ENCODE measurements at places on chromosomes 16 and 17.
A peak's percentile ranks its signal among the peaks of the same experiment; 100 is the strongest.

DNA sequence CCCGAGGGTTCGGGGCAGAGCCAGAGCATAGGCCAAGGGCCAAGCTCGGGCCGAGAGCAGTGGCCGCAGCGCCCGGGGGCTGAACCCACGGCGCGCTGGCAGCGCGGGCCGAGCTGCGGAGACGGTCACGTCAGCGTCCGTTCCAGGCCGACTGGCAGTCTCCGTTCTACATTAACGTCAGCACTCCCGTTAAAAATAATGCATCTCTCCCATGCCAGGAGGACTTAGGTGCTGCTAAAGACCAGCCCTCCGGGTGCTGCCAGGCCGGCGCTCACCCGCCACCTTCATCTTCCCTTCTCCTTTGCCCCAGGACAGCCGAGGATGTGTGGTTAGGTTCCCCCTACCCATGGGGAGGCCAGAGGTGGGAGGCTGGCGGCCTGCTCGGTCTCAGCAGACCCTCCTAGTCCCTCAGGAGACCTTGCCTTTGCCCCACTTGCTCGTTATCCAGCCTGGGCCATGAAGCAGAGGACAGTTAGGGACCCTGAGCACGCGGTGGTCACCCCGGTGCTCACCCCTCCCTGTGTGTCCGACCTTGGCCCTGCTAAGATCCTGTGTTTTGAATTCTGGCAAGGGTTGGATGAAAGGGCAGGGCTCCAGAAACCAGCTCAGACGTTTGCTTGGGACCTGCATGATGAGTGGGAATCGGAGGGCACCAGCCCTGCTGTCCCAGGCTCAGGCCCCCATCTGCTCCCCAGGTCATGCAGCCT is 572 bp downstream of the MPG start:
- DNase-seq: peak; percentile 19

DNA sequence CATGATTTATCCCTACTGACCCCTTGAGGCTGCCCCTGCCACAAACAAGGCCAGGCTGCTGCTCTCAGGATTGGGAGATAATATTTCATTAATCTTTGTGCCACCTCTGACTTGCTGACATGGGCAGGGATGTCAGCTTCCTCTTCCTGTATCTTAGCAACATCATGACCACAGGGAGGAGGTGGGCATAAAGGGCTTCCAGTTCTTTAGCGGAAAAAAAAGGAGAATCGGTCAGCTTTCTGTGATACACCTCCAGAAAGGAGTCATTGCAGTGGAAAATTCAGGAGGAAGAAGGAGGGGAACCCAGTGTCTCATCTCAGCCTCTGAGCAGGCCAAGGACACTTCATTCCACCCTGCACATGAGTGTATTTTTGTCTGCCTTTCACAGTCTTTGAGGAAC is 206.8 kb upstream of the SDK2 start:
- no peak for DNase-seq

DNA sequence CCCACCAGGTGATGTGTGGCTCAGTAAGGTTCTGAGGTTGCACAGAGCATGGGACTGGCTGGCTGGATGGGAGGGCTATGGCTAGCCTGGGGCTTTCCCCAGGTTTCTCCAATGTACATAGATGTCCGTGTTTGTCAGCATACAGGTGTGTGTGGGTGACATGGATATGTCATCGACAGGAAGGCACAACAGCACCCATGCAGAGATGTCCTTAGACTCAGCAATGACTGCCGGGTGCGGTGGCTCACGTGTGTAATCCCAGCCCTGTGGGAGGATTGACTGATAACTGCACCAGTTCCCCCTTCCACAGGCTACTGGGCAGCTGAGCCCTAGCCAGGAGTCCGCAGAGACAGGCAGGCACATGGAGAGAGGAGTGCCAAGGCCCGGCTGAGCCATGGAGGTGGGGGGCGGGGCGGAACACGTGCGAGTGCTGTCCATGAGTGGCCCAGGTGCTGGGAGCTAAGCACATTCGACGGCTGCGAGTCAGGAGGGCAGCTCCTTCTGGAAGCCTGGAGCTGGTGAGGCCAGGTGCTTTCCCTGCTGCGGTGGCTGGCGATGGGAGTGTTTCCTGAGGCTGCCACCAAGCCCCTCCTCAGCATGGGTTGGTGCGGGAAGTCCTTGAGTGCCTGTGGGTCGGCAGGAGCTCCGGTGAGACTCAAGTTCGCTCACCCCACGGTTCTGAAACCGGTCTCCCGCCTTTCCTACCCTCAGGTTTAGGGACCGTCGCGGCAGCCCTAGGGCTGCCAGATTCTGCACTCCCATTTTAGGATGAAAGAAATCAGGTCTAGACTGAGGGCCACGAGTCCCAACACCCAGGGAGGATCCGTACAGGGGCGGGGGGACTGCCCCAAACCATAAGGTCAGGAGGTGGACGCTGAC is 858 bp upstream of the ASPSCR1 start:
- DNase-seq: no peak

- no peak for DNase-seq
Observed at GRCh38 chr16:15037745-15038144, 18.1 kb downstream of the NTAN1 start.

DNA sequence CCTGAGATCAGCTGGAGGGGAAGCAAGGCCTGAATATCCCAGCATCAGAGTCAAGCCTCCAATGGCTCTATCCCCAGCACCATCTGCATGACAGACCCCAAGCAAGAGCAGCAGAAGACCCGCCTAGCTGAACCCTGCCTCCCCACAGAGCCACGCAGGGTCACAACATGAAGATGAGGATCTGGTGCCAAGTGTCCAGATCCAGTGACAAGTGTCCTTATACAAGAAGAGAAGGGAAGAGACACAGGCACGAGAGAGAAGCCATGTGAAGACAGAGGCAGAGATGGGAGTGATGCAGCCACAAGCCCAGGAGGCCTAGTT is 28.9 kb downstream of the TNFRSF13B start:
- DNase-seq: no peak

DNA sequence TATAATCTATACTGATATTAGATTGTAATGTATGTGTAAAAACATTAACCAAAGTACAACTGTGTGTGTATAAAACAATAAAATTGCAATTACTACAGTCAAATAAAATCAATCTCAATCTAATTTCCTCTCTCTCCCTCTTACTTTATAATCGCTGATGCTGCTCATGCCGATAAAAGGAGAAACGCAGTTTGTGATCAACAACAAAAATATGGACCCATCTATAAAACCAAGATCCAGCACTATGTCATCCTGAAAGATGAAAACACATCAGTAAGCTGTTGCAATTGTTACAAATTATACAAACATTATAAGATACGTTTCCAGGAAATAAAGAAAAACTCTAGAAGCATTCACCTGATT is 33.5 kb upstream of the ABCA6 start:
- DNase-seq: no peak

- DNase-seq: no peak
Observed at GRCh38 chr17:42422958-42423712, at the start of gene CAVIN1. Gene CAVIN1 (minus strand): TSS chr17:42423256. CDS start chr17:42423097, 159 bp downstream.

GRCh38 chr16:27316038-27316680 is 2.4 kb downstream of the IL4R start:
- DNase-seq: no peak

- no peak for DNase-seq
Observed at GRCh38 chr16:2769100-2769529, 8.0 kb downstream of the ELOB start.

DNA sequence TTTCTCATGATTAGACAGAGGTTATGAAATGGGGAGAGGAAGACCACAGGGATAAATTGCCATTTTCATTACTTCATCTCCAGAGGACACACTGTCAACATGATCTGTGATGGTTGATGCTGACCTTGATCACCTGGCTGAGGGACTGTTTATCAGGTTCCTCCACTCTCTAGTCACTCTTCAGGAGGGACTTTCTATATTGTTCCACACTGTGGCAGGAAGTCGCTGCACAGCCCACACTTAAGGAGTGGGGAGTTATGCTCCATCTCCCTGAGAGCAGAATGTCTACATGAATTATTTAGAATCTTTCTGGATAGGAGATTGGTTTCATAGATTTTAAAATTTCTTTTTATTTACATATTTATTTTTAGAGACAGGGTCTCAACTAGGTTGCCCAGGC is 46.7 kb downstream of the CYB5B start:
- no peak for DNase-seq

DNA sequence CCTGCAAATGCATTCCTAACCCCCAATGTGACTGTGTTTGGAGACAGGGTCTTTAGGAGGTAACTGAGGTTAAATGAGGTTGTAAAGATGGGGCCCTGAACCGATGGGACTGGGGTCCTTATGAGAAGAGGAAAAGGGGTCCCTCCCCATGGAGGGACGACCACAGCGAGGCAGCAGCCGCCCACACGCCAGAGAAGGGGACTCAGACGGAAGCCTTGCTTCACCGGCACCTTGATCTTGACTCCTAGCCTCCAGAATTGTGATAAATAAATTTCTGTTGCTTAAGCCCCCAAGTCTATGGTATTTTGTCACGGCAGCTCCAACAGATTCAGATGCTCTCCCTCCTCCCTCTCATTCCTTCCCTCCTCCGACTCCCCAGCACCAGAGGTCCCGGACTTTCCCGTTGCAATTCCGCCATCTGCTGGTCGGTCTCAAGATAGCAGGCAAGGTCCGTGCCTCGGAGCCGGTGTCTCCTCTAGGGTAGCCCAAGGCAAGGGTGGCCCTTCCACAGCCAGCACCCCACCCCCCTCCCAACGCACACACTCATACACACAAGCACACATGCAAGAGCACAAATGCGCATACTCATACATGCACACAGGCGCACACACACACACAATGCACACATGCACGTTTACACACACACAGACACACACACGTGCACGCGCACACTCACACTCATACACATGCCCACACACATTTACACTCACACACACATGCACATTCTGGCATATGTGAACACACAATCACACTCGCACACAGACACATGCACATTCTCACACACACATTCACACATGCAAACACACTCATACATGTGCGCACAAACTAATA is 23.1 kb upstream of the C16orf78 start:
- DNase-seq: peak; percentile 5

- DNase-seq: no peak
Observed at GRCh38 chr16:48540222-48540900, 69.6 kb downstream of the N4BP1 start.

DNA sequence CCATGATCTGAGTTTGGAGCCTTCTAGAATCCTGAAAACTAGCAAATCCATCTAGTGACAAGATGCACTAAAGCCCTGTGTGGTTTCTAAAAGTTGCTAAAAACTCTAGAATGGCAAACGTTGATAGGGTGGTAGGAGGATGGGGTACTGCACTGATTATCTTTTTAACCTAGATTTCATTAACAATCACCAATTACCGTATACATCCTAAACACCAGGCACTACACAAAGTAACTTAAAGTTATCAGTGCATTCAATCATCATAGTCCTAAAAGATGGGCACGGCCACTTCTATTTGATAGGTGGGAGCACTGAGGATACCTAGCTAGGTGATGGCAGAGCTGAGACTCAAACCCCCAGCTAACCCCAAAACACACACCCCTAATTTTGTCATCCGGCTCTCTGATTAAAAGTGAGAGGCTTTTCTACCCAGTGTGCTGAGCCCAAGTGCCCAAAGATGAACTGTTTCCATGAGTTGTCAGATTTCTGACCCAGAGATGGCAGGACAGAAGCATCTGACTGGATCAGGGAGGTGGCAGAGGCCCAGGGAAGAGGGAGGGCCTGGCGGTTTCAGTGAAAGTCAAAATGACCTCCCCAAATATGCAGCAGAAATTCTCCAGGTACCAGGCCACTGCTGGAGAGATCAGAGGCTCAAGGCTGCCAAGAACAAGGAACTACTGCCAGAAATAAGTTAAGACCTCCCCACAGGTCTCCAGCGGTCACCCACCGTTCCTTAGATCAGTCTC is 396.8 kb downstream of the SOX9 start:
- DNase-seq: no peak

DNA sequence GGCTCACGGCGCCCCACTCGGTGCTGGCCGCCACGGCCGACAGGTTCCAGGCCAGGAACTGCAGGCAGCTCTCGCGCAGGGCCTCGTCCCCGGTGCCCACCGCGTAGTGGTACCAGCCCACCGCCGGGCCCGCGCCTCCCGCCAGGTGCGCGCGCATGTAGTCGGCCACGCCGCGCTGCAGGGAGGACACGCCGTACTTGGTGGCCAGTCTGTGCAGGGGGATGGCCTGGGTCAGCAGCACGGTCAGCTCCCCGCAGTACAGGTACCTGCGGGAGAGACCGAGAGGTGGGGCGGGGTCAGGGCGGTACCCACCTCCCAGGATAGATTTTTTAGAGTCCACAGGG is 4.2 kb downstream of the BTBD17 start:
- DNase-seq: no peak

GRCh38 chr17:78676412-78677302 is 99.5 kb upstream of the DNAH17 start:
- no peak for DNase-seq

- DNase-seq: no peak
Observed at GRCh38 chr16:48831076-48831722, 221.2 kb upstream of the N4BP1 start.

DNA sequence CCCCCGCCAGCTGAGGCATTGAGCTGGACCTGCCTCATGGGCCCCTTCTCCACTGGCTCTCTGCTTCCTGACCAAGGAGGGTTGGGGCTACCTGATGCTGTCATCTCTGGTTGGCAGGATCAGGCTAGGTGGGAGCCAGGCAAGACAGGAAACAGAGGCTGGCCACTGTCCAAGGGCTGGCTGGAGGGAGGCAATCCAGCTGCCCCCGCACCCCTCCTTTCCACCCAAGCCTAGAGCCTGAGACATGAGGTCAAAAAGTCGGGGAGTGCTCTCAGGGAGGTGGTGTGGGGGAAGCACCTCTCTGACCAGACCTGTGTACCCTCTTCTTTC is 14.5 kb downstream of the NGFR start:
- DNase-seq: no peak

DNA sequence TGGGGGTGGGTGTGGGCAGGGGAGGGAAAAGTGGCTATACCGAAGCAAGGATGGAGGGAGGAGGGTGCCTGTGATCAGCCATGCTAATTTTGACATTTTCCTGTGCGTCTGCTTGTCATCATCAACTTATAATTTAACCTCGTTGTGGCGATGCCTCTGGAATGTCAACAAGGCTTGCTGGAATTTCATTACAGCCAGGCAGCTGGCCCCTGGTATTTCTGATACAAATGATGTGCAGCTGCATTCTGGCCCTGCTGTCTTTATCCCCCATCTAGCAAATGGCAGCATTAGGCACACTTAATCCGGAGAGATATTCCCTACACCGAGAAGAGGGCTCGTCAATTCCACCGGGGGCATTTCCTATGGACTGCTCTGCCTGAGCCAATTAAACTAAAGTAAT is 278.3 kb upstream of the CCL2 start:
- no peak for DNase-seq

- no peak for DNase-seq
Observed at GRCh38 chr16:1435921-1436697, 5.2 kb downstream of the PERCC1 start.
